Left hindlimb (tissue), 1 donor: ENCODE measurements at places on chromosomes 11 and 22.
A peak's percentile ranks its signal among the peaks of the same experiment; 100 is the strongest.

- peak; percentile 41 for DNase-seq
These were observed 18.4 kb downstream of the BCL2L13 start for GRCh38 chr22:17656870-17657395.

DNA sequence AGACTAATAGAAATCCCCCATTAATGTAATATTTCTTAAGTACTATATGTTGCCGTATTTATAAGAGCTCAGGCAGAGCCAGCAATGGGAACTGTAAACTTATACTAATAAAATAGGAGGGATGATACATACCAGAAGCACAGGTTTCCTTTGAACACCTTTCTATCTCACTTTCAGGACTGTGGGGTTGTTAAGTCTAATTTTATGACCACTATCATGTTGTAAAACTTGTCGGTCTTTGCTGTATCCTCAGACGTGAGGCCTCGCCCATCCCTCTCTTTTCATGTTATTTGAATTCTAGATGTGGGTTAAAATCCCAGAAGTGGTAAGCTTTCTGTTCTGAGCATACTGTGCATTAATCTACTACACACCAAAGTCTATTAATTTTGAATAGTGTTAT is 1083.5 kb upstream of the TENM4 start:
- no peak for DNase-seq

DNA sequence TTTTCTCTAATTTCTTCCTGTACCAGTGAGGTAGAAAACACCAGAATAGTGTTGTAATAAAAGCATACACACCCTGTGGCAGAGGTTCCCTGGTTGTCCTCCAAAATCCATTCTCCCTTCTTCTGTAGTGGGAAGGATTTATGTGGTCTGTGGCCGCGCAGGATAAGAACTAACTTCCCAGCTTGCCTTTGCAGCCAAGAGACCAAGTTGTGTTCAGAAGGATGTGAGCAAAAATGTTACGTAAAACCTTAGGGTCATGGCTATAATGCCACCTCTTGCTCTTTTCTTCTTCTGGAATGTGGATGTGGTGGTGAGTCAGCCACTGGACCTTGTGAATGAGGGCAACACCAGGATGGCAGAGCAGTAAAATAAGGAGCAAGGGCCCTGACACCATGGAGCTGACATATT is 28.4 kb downstream of the CCDC90B start:
- peak; percentile 36 for DNase-seq

DNA sequence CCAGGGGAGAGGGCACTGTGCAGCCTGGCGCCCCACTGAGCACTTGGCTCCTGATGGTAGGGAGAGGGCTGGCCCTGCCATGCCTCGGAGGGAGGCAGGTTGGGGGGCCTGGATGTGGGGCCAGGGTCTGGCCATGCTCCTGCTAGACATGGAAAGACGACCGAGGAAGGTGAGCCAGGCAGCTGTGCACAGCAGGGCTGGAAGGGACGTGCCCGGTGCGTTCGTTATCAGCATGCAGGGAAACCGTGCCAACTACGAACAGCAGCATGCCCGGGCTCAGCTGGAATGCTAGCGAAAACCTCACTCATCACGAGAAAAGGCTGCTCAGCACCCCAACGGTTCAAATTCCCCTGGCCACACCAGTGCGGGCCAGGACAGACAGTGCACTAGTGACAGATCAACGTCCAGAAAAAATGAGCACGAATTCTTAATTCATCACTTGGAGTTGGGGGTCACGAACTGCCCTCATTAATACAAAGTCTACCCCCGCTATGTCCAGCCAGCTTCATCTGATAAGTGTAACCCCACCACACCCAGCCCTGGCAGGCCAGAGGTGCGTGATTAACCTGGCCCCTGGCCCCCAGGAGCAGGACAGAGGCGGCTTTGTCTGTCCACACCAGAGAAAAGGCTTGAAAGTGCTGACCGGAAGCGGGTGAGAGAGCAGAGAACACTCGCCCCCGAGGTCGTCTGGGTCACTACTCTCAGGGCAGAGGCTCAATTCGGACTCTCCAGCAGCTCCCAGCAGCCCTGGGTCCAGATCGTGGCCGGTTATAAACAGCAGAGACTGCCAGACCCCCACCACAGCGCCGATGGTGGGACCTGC is 84.2 kb downstream of the CELSR1 start:
- no peak for DNase-seq
